SJCRH30 (cell line): ENCODE measurements at places on chromosomes 1 and 21. TPM values are rescaled to one million over a fixed set of nuclear protein-coding genes. Genes with fewer than 3 reads are reported as not detected.

NME7 gene
- 15.5 and 20.7 TPM in 2 replicates for total RNA-seq

CASZ1 gene
- total RNA-seq, result 2.3 and 2.4 TPM in 2 replicates

OR2T33 gene
- total RNA-seq, result not detected in 2 replicates

DNA sequence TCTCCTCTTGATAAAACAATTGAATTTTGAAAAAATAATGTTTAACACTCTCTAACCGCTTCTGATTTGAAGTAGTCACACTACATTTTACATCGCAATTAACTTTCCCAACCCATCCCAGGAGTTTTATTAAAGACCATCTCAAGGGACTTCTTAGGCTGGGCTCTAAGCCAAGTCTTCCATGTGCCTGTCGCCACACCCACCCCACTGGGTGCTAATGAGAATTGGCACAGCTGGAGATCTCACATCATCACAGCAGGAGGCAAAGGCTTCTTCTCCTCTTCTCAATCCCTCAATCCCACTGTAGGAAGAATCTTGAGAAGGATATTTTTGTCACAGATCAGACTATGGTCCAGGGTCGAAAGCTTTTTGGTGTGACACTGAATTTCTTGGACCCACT lies 328.9 kb downstream of the NUF2 start:
- DNase-seq, result peak; percentile 29

DNA sequence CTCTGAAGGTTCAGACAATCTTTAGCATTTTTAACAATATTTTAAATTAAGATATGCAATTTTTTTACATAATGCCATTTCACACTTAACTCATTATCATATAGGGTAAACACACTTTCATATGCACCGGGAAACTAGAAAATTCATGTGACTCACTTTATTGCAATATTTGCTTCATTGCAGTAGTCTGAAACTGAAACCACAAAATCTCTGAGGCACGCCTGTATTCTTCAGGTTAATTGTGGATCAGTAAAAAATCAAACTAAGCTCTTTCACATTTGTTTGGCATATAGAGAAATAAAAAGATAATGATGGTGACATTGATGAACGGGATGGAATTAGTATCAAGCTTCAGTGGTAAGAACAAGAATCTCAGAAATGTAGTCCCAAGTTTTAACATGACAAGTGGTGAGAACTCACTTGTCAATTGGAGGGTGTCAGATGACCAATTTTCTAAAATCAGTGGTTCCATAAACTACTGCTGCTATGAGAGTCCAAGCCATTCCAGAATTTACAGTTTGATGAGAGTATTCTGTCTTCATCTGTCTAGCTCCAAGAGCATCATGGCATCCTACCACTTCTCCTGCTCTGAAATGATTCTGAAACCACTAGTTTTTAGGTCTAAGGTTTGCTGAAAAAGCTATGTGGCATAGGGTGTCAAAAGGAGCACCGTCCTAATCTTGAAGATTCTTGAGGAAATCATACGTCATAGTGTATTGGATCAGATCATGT lies 281.0 kb downstream of the PTPRC start:
- DNase-seq, result no peak

GRCh38 chr1:224201383-224201782 lies 18.3 kb downstream of the DEGS1 start:
- DNase-seq, result no peak

DNA sequence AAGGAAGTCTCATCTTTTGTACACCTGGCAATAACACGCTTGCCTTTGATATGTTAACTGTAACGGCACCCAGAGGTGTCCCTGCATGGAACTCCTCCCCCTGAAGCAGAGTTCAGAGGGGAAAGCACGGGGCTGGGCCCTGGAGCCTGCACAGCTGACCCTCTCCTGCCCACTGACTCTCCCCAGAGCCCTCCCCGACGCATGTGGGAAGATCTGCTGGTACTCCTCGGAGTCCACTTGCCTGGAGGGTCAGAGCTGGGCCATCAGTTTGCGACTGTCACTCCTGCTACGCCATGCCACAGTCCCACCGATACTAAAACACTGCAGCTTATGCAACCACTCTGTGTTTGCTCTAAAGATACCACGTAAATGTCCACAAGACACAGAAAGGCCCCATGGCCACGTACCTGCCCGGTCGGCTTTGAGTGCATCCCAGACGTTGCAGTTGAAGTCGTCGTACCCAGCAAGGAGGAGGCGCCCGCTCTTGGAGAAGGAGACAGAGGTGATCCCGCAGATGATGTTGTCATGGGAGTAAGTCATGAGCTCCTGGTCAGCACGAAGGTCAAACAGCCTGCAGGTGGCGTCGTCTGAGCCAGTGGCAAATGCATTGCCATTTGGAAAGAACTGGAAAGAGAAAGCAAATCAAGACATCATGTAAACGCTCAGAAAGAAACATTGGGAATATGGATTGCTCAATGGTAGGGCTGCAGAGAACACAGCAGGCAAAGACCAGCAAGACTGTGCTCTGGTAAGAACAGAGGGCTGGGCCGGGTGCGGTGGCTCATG lies 10.6 kb upstream of the NADK start:
- DNase-seq, result no peak

DNA sequence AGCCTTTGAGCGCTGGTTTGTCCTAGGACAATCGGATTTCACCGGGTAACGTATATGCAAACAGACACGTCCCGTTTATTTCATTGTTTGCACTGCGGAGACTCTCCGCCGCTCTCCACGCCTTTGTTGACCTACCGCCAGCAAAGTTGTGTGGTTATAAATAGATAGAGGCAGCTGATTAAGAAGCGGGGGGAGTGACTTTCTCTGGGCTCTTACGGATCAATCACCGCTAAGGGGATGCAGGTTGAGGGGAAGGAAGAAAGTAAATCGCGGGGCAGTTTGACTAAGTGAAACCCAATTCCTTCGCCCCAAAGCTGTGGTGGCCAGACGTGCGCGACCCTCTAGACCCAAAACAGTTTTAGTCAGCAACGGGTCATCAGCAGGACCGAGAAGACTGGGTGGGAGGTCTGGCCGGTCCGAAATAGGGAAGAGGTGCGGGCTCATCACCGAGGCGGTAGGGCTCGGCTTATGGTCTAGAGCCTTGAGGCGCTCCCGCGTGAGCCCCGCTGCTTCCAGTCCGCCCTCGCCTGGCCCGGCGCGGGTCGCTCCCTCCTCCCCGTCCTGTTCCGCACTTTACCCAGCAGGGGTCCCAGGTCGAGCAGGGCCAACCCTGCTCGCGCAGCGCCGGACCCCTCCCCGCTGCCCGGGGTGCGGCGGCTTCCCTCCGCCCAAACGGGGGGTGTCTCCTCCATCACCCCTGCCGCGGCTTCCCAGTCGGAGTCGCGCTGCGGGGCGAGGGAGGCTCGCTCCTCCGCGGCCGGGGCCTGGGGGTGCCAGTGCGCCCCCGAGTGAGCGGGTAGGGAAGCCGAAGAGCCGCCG lies 120.8 kb upstream of the RRP15 start:
- DNase-seq, result peak; percentile 34

GRCh38 chr1:164466429-164466828 lies 92.6 kb upstream of the PBX1 start:
- no peak for DNase-seq
